ENCODE measurements at places on chromosomes 3 and 15. TPM values are rescaled to one million over a fixed set of nuclear protein-coding genes. Genes with fewer than 3 reads are reported as not detected.

EFCAB12 gene
- total RNA-seq: not detected

IL12A gene
- total RNA-seq: 0.15 TPM

ASB14 gene
- not detected for total RNA-seq

SLC51A gene
- not detected for total RNA-seq

ZIC4 gene
- 0.08 TPM for total RNA-seq

ST3GAL6 gene
- 3.0 TPM for total RNA-seq

NPAP1 gene
- not detected for total RNA-seq

PEX11A gene
- 5.0 TPM for total RNA-seq

GHSR gene
- total RNA-seq: not detected

HHATL gene
- not detected for total RNA-seq

FBLN2 gene
- total RNA-seq: 587 TPM

REC114 gene
- total RNA-seq: not detected

NEIL1 gene
- 2.8 TPM for total RNA-seq

MUC20 gene
- total RNA-seq: not detected

CTDSPL gene
- 30.2 TPM for total RNA-seq

MIX23 gene
- total RNA-seq: 18.6 TPM

CELF6 gene
- 0.35 TPM for total RNA-seq

FRMD5 gene
- 15.4 TPM for total RNA-seq

IGSF10 gene
- 0.15 TPM for total RNA-seq

LRRC2 gene
- total RNA-seq: 2.0 TPM

C3orf49 gene
- total RNA-seq: not detected

SHC4 gene
- 4.1 TPM for total RNA-seq

TRAIP gene
- 2.8 TPM for total RNA-seq

DZIP1L gene
- total RNA-seq: 20.0 TPM

HTR3E gene
- not detected for total RNA-seq

PIERCE2 gene
- 2.1 TPM for total RNA-seq

COL8A1 gene
- total RNA-seq: 7.8 TPM

SLC22A14 gene
- total RNA-seq: 0.23 TPM

PFKFB4 gene
- total RNA-seq: 4.3 TPM

SAMMSON gene
- not detected for total RNA-seq

COX5A gene
- total RNA-seq: 37.5 TPM

SSUH2 gene
- 0.12 TPM for total RNA-seq

UROC1 gene
- not detected for total RNA-seq

PROS1 gene
- total RNA-seq: 34.4 TPM

C3orf80 gene
- 0.59 TPM for total RNA-seq

OIP5 gene
- total RNA-seq: not detected

EHHADH gene
- total RNA-seq: 3.2 TPM

ESYT3 gene
- 0.30 TPM for total RNA-seq

CELSR3 gene
- 0.45 TPM for total RNA-seq

NUP210 gene
- total RNA-seq: not detected

P2RY13 gene
- not detected for total RNA-seq

MST1R gene
- 0.35 TPM for total RNA-seq

MAP6D1 gene
- total RNA-seq: 0.90 TPM

KCNMB3 gene
- total RNA-seq: 1.3 TPM

IQCF2 gene
- total RNA-seq: not detected

PLCB2 gene
- total RNA-seq: 0.23 TPM

C3orf85 gene
- total RNA-seq: not detected

All from smooth muscle cell of the coronary artery (primary cell).